Activated naive CD4-positive, alpha-beta T cell treated with anti-CD3 and anti-CD28 coated beads, Interleukin-2, amount 50 U/mL, for 72 hours (primary cell): ENCODE measurements at places on chromosomes 3 and 15. TPM values are rescaled to one million over a fixed set of nuclear protein-coding genes. Genes with fewer than 3 reads are reported as not detected.

The PP2D1 gene
- not detected for total RNA-seq

The DOCK3 gene
- 4.1 TPM for total RNA-seq

- no peak for DNase-seq
Measured at GRCh38 chr3:117302428-117302827, 592.8 kb downstream of the TUSC7 start.

DNA sequence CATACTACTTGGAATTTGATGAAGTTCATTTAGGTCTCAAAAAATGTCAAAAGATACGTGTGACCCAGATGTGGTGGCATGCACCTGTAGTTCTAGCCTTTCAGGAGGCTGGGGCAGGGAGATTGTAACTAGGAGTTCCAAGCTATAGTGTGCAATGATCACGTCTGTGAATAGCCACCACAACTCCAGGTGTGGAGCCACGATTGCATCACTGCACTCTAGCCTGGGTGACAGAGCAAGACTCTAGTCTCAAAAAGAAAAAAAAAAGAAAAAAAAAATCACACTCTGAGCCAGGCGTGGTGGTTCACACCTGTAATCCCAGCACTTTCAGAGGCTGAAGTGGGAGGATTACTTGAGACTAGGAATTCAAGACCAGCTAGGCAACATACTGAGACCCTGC lies 14.2 kb downstream of the MAP4 start:
- no peak for DNase-seq

GRCh38 chr3:37130448-37130847 lies 43.9 kb downstream of the LRRFIP2 start:
- no peak for DNase-seq

The MRAS gene
- total RNA-seq, result not detected

DNA sequence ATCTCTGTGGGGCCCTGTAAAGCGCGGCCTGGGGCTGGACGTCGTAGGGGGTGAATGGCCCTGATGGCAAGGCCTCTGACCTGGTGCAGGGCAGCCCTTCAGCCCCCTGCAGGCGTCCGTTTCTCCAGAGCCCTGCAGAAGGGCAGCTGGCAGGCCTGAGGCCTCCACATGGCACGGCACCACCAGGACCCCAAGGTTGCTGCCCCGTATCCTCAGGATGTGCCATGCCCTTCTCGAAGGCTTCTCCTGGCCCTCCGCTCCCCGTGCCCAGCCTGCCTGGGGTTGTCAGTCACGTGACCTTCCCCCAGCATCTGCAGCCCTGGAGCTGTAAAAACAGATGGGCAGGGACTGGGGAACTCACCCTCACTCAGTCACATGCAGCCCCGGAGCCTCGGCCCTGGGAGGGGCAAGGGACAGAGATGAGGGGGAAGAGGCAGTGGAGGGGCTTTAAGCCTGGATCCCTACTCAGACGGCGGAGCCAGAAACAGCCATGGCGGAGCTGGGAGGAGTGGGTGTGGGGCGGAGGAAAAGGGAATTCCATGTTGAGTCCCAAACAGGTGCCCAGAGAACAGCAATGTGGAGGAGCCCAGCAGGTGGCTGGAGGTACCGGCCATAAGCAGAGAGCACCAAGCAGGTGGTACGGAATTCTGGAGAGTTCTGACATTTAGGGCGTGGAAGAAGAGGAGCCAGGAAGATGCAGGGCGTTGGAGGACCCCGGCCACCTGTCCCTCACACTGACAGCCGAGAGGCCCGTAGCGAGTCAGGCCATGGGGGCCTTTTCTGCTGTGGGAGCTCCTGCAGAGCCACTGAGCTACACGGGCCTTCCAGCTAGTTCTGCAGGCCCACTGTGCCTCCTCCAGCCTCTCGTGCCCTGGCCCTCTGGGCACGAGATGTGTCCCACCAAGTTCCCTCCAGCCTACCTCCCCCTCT lies 193.1 kb downstream of the XXYLT1 start:
- no peak for DNase-seq

DNA sequence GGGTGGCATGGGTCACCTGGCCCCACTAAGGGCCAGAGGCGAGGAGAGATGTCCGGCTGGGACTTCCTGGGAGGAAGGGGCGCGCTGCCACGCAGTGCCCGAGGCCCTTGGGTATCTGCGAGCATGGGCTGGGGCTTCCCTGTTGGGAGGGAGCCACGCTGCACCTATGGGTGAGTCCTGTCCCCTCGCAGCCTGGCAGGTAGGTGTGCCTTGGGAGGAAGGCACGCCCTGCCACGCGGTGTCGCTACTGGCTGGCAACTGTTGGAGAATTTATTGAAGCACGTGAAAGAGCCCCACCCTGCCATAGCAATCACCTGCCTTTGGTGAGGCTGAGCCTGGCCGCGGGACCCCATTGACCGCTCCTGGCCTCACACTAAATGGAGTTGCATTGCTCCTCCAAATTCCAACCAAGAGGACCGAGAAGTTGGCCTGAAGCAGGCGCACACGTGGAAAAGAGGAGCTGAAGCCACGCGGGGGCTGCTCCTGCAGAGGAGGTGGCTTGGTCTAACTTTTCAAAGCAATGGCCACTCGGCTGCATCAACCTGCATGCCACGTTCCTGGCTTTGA lies 134.2 kb downstream of the TJP1 start:
- no peak for DNase-seq

GRCh38 chr3:46684891-46685290 lies 8.6 kb downstream of the ALS2CL start:
- DNase-seq, result no peak

The LRRC3B gene
- total RNA-seq, result not detected

DNA sequence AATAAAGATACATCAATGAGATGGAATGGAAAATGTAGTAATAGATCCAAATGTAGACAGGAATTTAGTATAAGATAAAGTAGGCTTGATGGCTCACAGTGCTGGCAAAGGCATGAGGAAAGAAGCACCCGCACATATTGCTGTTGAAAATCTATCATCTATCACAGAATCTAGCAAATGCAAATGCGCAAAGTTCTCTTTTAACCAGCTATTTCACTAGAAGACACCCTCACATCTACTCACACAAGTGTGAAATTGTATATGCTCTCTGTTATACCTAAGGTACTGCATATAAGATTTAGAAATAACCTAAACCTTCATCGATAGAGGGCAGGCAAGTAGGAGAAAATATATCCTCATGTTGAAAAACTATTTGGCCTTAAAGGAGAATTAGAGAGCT lies 756.7 kb upstream of the SEMA6D start:
- DNase-seq, result no peak

The TAGLN3 gene
- 0.49 TPM for total RNA-seq

The ITPR1 gene
- total RNA-seq, result 70.7 TPM

DNA sequence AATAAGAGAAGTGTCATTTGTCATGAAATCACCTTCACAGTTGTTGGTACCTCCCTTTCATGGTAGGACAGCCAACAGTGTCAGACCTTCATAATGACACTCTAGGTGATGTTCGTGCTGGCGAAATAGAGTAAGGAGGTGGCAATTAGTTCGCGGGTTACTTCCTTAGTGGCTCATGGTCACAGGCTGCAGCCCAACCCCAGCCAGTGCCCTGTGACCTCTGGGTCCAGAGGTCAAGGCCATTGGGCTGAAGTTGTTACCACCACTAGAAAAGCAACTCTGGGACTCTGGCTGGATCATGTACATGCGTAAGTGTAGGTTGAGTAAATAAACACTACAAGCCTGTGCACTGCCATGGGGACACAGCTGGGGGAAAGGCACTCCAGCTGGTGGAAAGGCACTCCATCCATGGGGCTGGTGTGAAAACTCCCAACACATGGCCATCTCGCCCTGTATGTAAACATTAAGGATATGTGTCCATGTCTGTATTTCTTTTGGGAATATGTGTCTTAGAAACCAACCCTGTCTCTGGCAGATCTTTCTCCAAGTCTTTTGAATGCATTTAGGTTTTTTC lies 106.7 kb downstream of the RYK start:
- no peak for DNase-seq

GRCh38 chr15:78872155-78872971 lies at the start of gene MORF4L1:
TSS of gene MORF4L1 (plus strand) at chr15:78872890. CDS start at chr15:78873018, 128 bp downstream.
- DNase-seq, result peak; percentile 96

- DNase-seq, result no peak
Measured at GRCh38 chr3:30289324-30289723, 317.1 kb upstream of the TGFBR2 start.
